ENCODE measurements at places on chromosomes 2 and 18. TPM values are rescaled to one million over a fixed set of nuclear protein-coding genes. Genes with fewer than 3 reads are reported as not detected.
A peak's percentile ranks its signal among the peaks of the same experiment; 100 is the strongest.

GDF7 gene
- total RNA-seq = not detected

UGT1A4 gene
- total RNA-seq = not detected

DNA sequence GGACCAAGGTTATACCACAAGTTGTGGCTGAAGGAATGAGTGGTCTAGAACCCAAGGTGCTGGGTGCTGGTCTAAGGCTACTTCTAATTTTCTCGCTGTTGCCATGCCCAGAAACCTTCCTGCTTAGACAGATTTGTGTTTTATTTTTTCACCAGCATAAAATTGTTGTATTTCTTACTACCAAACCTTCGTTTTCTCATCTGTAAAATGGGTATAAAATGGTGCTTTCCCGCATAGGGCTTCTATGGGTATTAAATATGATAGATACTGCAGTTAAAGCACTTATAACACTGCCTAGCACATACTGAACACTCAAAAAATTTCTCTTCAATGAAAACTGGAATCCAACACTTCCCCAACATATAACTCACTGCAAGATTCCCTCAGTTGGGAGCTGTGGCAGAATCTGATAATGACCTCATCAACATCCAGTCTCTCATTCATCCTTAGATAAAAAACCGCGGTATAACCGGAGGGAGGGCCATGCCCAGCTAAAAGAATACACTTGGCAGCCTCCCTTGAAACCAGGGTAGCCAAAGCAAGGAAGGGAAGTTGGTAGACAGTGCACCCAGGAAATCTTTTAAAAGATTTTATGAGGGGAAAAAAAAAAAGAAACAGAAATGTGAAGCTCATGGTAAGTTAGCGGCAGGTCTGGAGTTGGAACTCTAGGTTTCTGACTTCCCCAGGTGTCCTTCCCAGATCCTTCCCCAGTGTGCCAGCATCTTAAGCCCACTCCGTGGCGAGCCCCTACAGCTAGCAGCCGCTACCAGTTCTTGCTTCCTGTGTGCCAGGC is 1.2 kb downstream of the NEMP2 start:
- DNase-seq = no peak

GRCh38 chr18:48544661-48545415 is 6.0 kb downstream of the CTIF start:
- no peak for DNase-seq

DNA sequence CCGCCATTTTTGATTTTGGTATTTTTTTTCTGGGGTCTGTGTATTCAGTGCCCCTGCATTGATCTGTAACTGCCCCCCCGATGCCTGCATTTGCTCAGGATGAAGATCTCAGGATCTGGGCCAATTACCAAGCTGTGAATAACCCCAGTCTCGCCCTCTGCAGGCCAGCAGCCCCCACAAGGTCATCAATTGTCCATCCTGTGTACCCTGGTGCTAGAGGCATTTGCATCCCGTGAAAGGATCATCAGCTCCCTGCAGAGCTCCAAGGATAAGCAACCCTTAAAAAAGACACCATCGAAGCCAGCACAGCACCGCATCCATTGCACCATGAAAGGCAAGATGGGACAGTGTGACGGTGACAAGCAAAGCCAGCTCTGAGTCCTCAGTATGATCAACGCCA is 154.1 kb upstream of the KLHL29 start:
- no peak for DNase-seq

DNA sequence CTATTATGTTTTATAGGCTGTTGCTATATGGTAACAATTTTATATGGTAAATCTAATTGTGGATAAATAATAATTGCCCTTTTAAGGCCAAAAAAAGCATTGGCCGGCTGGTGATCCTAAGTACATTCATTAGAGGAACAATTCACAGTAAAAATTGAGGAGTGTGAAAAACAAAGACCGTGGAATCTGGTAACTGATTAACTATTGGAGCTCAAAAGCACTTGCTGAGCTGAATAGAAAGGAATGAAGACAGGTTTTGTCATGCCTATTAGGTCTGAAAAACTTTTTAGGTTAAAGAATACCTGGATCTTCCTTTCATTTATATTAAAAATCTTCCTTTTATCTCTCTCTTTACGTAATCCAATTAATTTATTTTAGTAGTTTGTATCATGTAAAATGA is 18.5 kb upstream of the RBBP8 start:
- DNase-seq = no peak

- DNase-seq = no peak
Measured at GRCh38 chr18:13460946-13461345, 242.4 kb downstream of the LDLRAD4 start.

DNA sequence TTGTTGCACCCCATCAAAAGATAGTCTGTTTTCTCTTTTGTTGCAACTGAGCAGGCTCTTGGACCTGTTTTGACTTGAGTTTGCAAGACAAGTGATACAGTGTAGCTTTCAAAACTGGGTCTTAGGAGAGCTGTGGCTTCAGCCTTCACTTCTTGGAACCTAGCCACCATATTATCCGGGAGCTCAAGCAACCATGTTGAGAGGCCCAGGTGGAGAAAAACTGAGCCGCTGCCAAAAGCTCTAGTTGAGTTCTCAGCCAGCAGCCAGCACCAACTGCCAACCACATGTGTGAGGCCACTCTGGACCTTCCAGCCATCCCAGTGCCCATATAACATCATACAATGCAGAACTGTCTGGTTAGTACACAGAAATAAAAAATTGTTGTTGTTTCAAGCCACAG is 5.4 kb downstream of the CACNB4 start:
- no peak for DNase-seq

DNA sequence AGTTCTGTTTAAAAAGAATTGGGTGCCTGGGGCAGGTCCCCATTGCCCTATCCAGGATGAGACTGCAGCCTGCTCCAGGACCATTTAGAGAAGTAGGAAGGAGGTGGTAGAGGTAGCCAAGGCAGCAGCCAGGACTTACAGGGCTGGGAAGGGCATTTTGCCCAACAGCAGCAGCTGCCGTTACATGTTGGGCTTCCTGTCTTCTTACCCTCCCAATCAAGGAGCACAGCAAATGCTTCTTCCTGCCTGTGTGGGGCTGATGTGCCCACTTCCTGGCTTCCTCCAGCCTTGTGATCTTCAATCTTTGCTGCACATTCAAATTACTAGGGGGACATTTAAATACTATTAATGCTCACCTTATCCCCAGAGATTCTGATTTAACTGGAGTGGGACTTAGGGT is 112.0 kb downstream of the QPCT start:
- DNase-seq = no peak

DNA sequence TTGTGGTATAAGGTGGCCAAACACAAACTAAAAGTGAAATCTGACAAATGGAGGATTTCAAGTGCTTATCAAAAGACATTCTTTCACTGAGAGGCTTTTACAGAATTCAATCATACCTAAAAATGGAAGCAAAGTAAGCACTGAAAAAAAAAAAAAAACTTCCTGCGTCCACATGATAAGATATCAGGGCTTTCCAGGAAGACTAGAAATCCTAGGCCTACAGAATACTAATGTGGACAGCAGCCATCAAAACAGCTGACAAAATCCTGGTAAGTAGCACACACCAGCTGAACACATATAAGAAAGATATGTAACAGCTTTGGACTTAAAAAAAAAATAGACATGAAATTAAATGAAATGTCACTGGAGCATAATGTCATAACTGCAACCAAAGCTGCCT is 178.2 kb downstream of the SUCLG1 start:
- DNase-seq = no peak

- no peak for DNase-seq
Measured at GRCh38 chr2:30866974-30867373, 59.7 kb upstream of the CAPN13 start.

- no peak for DNase-seq
Measured at GRCh38 chr2:67871686-67872412, 191.0 kb downstream of the C1D start.

- no peak for DNase-seq
Measured at GRCh38 chr2:226715347-226715990, 84.2 kb downstream of the IRS1 start.

- peak; percentile 37 for DNase-seq
Measured at GRCh38 chr2:232903989-232904388, 33.9 kb downstream of the SNORC start.

Data from natural killer cell treated with Interleukin-12 subunit alpha and Interleukin-12 subunit beta and Interleukin-15 and Interleukin-18, amount 100 ng/mL, for 72 hours (primary cell).